GM10248 (cell line): ENCODE measurements at places on chromosomes 3 and 15.

- no peak for DNase-seq
These were observed 41.0 kb downstream of the GPR160 start for GRCh38 chr3:170078620-170079281.

DNA sequence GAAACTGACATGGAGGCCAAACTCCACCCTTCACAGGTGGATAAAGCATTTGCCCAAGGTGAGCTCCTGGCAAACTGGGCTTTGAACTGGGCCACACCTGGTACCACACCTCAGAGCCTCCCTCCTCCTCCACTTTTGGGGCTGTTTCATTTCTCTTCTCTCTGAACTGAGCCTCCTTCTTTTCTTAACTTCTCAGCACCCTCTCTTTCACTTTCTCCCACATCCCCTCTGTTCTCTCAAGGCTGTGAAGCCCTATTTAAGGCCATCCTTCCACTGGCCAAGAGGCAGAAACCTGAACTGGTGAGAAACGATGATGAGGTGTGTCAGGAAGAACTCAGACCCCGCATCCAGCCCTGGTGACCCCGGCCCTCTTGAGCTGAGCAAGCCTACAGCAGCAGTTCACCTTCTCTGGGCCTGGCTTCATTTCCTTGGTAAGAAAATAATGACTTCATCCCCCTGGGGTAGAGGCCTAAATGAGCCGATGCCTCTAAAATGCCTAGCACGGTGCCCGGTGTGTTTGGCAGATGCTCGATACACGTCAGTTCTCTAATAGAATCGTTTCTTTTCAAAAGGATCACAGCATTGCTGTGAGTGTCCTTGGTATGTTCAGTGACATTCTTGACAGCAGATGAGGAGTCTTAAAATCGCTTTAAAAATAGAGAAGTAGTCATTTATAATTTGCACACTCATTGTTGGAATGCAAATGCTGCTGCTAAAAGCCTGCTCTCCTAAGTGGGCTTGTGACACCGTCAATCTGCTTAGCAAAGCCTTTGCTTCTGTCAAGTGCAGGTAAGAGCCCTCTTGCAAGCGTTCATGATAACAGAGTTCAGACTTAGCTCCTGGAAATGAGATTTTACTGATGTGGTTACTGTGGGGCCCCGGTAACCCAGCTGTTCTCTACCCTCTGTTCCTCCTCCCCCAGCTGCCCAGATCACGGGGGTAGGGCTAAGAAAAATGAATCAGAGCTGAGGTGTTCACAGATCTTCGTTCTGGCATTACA lies 97.7 kb upstream of the ATP2B2 start:
- DNase-seq: peak; percentile 29

- DNase-seq: peak; percentile 43
These were observed 71.8 kb downstream of the SYNPR start for GRCh38 chr3:63349583-63350573.

GRCh38 chr15:57305009-57305408 lies 71.3 kb upstream of the CGNL1 start:
- no peak for DNase-seq

DNA sequence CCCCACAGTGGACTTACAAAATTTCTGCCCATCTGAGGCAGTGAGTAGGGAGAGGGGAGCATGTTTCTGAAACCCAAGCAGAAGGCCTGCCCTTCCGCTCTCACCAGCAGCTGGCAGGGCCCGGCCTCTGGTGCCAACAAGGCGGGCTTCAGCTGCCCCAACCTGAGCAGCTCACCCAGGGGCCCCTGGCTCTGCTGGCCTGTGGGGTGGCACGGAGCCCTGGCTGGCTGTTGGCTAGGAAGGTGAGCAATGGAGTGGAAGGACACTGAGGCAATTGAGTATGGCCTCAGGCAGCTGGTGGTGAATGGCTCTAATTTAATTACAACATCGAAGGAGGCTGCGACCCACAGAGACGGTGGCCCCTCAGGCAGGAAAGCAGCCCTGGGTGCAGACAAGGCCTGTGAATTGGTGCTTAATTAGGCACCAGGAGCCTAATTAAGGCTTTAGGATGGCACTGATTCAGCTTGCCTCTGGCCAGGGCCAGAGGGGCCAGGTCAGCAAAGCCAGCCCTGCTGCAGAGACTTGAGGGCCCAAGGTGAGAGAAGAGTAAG lies 60.9 kb downstream of the ST8SIA2 start:
- no peak for DNase-seq

GRCh38 chr3:162702768-162703385 lies 1206.3 kb downstream of the OTOL1 start:
- DNase-seq: no peak

- no peak for DNase-seq
These were observed 132.1 kb downstream of the SPATA16 start for GRCh38 chr3:173008978-173009377.

- no peak for DNase-seq
These were observed 29.2 kb downstream of the EIF3J start for GRCh38 chr15:44566155-44566540.

DNA sequence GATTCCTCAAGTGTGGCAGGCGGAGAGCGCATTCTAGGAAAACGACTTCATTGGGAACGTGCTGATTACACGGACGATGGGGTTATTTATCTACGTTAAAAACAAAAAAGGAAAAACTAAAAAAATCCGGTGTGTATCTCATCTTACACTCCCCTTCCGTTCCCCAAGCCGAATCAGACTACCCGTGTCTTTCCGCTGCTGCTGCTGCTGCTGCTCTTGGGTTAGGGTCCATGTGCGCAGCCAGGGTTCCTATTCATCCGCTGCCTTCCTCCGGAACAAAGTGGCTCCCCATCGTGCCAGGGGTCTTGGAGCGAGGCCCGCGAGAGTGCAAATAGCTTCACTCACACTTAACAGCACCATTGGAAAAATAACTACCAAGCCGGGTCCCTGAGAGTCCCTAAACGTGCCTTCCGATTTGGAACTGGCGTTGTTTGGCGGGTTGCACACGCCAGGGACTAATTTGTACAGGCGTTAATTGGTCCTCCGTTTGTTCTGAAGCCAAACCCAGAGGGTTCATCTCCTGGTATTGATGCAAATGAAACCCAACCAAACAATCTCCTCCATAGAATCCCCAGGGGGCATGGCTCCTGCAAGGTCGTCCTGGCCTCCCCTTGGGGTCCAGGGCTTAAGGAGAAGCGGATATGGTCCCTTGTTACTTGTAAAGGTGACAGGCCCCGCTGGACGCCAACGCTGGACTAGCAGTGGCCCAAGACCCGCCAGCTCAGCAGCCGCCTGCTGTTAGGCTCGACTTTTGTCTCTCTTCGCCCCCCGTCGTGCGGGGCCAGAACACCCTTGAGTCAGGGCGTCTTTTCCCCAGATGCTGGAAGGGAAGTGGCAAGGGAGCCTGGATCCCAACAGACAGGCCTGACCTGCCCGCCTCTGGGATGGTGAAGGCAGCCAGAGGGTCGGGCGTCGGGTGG lies 11.0 kb upstream of the ONECUT1 start:
- DNase-seq: no peak
